ENCODE measurements at places on chromosomes 12 and 14.

- DNase-seq, result no peak
These were observed 19.9 kb downstream of the CCND2 start for GRCh38 chr12:4293299-4293965.

- no peak for DNase-seq
These were observed 3.1 kb upstream of the ATF7IP start for GRCh38 chr12:14362352-14362751.

DNA sequence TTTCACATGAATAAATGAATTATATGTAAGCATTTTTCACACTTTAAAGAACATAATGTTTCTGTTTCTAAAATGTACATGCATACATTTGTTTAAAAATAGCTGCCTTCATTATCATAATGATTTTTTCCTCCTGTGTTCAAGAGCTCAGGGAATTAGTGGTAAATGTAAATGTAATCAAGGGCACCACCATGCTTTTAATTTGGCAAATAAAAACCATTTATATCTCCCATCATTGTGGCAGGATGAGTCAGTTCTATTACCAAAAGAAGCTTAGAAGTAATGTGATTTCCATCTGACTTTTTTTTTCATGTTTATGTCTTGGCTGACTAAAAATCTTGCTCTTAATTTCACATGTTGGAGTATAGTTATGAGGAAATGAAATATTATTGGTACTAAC, 176.1 kb downstream of the GXYLT1 start:
- no peak for DNase-seq

DNA sequence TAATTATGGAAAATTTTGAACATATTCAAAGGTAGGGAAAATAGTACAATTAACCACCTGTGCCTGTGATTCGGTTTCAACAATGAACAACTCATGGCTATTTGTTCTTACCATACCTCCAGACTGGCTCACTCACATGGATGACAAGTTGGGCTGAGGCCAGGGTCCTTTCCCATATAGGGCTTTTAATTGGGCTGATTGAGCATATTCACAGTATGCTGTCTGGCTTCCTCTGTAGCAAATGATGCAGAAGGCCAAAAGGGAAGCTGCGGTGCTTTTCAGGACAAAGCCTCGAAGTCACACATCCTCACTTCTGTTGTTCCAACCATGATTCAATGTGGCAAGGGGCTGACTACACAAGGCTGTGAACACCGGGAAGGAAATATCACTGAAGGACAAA, 297.5 kb upstream of the SLC16A7 start:
- no peak for DNase-seq

- DNase-seq, result no peak
These were observed 938 bp upstream of the SLC25A29 start for GRCh38 chr14:100306998-100307765.

DNA sequence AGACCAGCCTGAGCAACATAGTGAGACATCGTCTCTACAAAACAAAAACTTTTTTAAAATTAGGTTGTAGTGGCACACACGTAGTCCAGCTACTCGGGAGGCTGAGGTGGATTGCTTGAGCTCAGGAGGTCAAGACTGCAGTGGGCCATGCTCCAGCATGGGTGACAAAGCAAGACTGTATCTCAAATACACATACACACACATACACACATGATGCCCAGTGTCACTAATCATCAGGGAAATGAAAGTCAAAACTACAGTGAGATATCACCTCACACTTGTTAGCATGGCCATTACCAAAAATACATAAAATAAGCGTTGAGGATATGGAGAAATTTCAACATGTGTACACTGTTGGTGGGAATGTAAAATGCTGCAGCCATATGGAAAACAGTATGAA, 33.2 kb upstream of the KICS2 start:
- no peak for DNase-seq

- DNase-seq, result peak; percentile 24
These were observed 62.7 kb downstream of the FBXO34 start for GRCh38 chr14:55333711-55334485.

DNA sequence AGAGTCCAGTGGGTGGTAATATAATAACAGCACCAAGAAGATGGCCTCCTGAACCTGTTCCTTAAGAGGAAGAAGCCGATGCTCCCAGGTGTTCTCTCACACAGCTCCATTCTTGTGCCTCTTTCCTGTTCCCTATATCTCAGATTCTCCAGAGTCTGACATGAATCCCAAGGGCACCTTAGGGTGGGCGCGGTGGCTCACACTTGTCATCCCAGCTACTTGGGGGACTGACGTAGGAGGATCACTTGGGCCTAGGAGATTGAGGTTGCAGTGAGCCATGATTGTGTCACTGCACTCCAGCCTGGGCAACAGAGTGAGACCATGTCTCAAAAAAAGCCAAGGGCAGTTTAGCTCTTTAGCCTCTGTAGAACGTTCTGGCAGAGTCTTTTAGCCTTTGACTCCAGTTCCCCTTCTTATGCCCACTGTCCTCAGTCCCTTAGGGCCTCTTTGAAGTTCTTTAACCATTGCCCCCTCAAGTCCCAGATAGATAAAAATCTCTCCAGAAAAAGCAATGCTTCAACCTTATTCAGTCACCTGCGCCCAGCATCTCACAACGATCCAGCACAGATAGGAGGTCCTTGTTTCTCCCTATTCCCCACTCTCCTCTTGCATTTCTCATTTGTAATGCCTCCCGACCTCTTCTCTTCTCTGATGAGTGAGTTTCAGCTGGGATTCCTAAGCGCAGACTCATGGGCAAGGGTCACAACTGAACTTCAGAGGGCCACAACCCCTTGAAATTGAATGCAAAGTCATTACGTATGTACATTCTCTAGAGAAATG, 4.7 kb downstream of the CCDC184 start:
- no peak for DNase-seq

DNA sequence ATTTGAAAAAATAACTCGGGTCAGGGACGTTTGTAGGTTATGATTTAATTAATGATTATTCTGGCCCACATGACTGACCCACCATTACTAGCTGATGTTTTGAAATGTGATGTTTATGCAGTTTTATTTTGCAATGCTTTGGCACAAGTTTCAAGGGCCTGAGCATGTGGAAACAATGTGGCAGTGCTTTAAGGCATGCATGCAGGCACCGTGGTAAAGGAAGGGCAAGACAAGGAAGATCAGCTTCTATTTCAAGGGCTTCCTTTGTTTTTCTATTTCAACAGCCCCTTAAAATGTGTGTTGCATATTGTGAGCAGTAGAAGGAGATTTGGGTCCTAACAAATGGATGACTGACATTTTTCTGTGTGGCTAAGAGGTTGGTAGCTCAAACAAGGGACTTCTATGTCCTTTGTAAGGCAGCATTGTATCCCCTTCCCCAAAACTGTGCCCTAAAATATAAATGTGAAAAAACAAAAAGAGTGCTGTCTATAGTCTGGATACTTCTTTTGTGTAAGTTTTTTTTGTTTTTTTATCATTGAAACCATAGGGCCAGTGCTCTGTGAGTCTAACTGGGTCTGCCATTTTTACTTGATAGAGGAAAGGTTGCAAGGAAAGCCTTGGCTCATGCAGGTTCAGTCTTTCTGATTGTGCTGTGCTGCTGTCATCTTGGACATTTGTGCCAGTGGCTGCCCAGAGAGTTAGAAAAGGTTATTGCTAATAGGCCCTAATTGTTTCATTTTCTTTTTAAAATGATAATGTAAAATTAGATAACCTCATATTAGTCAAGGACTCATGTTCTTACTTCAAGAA, 103.5 kb downstream of the FGD4 start:
- peak; percentile 45 for DNase-seq

DNA sequence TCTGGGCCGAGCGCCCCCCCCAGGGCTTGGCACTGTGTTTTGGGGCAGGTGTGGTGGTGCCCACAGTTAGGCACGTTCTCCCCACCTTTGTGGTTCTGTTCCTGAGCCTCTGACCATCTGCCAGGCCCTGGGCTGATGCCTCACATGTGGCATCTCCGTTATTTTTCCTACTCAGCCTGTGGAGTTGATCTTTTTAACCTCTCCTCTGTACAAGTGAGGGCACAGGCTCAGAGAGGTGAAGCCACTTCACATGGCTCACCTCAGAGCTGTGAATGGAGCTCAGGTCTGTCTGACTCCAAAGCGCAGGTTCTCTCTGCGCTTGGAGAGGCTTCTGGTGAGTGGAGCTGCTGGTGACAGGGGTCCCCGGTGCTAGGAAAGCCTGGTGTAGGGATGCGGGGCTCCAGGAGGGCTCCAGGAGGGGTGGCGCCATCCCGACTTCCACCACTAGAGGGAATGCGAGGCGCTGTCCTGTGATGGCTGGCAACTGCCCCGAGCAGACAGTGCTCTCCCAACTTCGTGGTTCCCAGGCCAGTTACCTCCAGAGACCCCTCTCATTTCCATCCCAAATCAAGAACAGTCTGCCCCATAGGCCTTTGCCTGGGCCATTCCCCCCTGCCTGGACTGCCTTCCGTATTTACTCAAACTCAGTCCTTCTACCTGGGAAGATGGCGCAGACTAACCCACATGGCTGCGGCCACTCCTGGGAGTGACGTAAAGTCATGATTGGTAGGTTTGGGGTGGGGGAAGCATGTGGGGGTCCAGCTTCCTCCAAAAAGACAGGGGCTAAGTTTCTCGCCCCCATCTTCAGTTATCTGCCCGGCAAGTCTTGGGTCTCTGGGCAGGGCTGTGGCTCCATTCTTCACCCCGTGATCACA, 9.9 kb downstream of the BCL7A start:
- DNase-seq, result peak; percentile 31

DNA sequence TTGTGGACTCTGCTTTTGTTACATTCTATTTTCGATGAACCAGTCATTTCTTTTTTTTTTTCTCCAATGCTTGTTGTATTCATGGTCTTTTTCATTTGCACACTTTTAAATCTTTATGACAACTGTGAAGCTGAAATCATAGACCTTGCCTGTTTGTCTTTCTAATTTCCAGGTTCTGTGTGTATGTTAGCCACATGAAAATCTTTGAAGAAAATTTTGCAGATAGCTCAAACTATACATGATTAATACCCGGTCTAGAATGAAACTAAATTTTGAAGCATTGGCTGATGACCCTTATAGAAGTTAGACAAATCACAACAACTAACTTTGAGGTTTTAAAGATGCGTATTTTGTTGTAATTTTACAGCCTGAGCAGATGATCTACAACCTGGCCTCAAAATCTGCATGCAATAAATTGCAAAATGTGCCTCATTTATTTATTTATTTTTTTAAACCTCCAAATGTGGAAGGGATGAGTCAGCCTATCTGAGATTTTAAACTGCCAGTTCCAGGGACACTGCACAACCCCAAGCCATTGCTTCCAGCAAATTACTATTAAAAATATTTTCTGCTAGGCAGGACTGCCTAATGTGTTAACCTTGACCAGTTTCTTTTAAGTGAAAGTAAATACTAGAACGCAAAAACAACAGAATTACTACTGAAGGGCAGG, 96.3 kb upstream of the NAV3 start:
- DNase-seq, result peak; percentile 54

- DNase-seq, result no peak
These were observed 120.4 kb downstream of the NEDD1 start for GRCh38 chr12:97027482-97027881.

DNA sequence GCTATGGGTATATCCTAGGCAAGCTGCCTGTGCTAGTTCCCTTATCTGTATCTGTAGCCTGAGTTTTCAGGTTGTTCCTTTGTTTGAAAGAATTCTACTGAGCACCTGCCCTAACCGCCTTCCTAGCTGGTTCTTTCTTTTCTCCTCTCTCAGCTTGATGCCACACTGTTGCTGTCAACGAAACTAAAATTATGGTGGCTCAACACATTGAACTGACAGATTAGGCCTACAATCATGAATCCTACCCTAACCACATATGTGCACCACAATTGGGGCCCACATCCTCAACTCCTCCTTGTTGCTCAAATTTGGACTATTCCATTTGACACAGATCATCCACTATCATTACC, 36.2 kb upstream of the RESF1 start:
- no peak for DNase-seq

GRCh38 chr12:71949646-71950045, 11.0 kb downstream of the TPH2 start:
- DNase-seq, result no peak

GRCh38 chr12:12442548-12443071, 85.7 kb downstream of the BORCS5 start:
- peak; percentile 59 for DNase-seq

DNA sequence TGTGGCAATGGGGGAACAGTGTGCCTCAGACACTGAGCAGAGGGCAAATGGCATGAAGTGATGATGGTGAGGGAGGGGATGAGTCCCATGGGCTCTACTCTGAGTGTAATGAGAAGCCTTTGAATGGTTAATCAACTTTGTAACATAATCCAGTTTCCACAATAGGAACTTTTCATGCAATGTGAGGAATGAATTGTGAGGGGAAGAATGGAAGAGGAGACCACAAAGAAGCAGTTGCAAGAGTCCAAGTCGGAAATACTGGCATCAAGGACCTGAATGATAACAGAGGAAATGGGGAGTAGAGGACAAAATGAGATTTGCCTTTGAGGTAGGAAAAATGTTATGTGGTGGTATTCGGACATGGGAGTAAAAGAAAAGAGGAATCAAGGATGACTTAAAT, 476.9 kb upstream of the PRICKLE1 start:
- no peak for DNase-seq

DNA sequence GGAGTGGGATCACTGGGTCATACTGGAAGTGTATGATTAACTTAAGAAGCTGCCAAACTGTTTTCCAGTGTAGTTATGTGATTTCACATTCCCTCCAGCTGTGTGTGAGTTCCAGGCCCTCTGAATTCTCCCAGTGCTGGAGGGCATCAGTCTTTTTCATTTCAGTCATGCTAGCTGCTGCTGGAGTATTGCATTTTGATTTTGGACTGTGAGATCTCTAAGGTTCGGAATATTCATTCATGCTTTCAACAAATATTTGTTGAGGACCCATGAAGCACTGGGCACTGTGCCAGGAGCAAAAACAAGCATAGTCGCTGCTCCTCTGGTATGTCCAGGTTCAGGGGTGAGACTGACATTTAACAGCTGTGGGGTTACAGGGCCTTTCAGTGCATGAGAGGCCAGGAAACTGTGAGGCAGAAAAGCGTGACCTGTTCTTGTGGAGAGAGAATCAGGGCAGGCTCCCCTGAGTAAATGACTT, 133.2 kb downstream of the SCARB1 start:
- no peak for DNase-seq

GRCh38 chr14:90999299-90999698, 61.1 kb downstream of the RPS6KA5 start:
- DNase-seq, result no peak

GRCh38 chr12:8123124-8123912, at the start of gene CLEC4A:
TSS of gene CLEC4A (plus strand) at chr12:8123617. CDS start at chr12:8123879, 262 bp downstream.
- no peak for DNase-seq

DNA sequence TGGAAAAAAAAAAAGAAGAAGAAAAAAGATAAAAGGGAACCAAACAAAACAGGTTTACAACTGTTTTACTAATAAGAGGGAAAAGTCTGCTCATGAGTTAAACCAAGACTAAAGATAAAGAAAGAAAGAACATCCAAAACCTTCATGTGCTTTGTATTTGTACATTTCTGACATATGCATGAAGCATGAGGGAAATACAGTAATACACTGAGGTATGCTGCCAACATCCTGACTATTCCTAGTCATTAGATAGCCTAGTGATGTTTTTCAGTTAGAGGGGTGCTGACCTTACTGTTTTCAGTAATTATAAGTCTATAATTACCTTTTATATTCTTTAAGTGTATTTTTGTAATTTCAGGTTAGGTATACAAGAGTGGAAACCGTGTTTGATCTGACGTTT, 793.3 kb downstream of the DIO2 start:
- DNase-seq, result peak; percentile 26

- DNase-seq, result no peak
These were observed 90.9 kb upstream of the TTC7B start for GRCh38 chr14:90907178-90907577.

GRCh38 chr12:52214421-52214802, 18.6 kb upstream of the KRT7 start:
- DNase-seq, result no peak

- no peak for DNase-seq
These were observed 15.7 kb downstream of the PLEKHG7 start for GRCh38 chr12:92718483-92718990.

GRCh38 chr14:20333494-20333841, 389 bp upstream of the CCNB1IP1 start:
- DNase-seq, result no peak

Measured in HCEC 1CT (cell line).